Stimulated activated CD4-positive, alpha-beta T cell treated with anti-CD3 and anti-CD28 coated beads, Interleukin-2, amount 100 ng/mL, for 48 hours (primary cell): ENCODE measurements at places on chromosomes 11 and 22.
A peak's percentile ranks its signal among the peaks of the same experiment; 100 is the strongest.

GRCh38 chr22:31350410-31350863 lies 4.3 kb upstream of the PATZ1 start:
- DNase-seq, result no peak

GRCh38 chr11:86800076-86800959 lies at the start of gene PRSS23:
Gene PRSS23 (plus strand): TSS chr11:86800542. CDS start chr11:86807644, 7,102 bp downstream.
- DNase-seq, result peak; percentile 26

- DNase-seq, result no peak
Measured at GRCh38 chr22:44782363-44782963, 30.1 kb downstream of the ARHGAP8 start.

GRCh38 chr11:36016263-36016662 lies 72.4 kb downstream of the LDLRAD3 start:
- no peak for DNase-seq

GRCh38 chr11:472272-472671 lies 22.2 kb downstream of the PTDSS2 start:
- no peak for DNase-seq

- DNase-seq, result no peak
Measured at GRCh38 chr11:87258171-87258833, 220.6 kb downstream of the TMEM135 start.

- DNase-seq, result no peak
Measured at GRCh38 chr22:36386900-36387708, 663 bp downstream of the MYH9 start.

DNA sequence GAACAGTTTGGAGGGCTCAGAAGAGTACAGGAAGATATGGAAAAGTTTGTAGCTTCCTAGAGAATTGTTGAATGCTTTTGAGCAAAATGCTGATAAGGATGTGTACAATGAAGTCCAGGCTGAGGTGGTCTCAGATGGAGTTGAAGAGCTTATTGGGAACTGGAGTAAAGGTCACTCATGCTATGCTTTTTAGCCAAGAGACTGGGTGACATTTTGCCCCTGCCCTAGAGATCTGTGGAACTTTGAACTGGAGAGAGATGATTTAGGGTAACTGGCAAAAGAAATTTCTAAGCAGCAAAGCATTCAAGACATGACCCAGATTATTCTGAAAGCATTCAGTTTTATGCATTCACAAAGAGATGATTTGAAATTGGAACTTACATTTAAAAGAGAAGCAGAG lies 27.9 kb upstream of the CABP2 start:
- no peak for DNase-seq

- DNase-seq, result no peak
Measured at GRCh38 chr22:25900880-25901279, 158.9 kb downstream of the MYO18B start.

DNA sequence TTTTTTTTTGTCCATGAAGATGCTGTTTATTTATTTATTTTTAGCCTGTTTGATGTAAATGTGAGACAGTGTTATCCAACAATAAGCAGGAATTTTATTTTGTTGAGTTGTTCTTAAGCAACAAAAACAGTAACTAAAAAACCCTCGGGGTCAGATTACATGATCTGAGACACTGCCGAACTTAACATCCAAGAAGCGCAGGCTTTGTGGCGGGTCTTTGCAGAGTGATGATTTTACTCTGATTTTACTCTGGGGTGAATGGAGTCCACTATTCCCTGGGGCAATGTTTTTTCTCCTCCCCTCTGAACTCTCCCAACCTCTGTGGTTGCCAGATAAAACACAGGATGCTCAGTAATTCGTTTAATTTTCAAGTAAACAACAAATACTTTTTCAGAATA lies 450.1 kb upstream of the B3GAT1 start:
- no peak for DNase-seq
